NCI-H1105 (cell line): ENCODE measurements at places on chromosomes 5 and 9.

- DNase-seq: no peak
Measured at GRCh38 chr5:53151713-53152458, 42.3 kb upstream of the MOCS2 start.

GRCh38 chr5:173488144-173488543 is 128.3 kb downstream of the BOD1 start:
- no peak for DNase-seq

- DNase-seq: no peak
Measured at GRCh38 chr9:129071526-129072126, 9.3 kb upstream of the DOLPP1 start.

- no peak for DNase-seq
Measured at GRCh38 chr5:173858021-173858669, 30.0 kb upstream of the CPEB4 start.

- DNase-seq: no peak
Measured at GRCh38 chr5:52789378-52789777, 1.7 kb downstream of the ITGA1 start.

DNA sequence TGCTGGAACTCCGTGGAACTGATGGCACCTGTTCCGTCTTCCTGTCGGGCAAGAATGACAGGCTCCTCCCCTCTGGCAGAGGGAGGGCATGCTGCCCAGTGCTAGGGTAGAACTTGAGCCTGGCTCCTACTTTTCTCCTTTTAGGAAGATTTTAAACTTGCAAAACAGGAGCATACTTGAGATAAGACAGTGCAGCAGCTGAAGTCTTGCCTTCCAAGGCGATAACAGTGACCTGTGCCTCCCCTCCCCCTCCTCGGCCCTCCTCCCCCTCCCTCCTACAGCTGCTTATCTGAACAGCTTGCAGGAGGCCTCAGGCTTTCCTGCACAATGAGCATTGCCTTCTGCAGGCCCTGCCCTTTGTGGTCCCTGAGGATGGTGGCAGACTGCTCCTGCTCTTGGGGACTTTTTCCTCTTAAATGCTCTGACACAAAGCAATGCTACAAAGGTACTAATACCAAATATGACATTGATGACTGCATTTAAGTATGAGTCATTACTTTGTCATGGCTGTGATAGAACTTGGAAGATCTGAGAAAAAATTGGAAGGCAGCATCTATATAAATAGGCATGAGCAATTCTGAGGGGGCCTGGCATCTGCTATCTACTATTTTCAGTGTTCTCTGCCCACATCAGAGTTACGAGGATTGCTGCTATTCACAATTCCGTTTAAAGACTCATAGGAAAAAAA is 2.0 kb downstream of the GADD45G start:
- no peak for DNase-seq

DNA sequence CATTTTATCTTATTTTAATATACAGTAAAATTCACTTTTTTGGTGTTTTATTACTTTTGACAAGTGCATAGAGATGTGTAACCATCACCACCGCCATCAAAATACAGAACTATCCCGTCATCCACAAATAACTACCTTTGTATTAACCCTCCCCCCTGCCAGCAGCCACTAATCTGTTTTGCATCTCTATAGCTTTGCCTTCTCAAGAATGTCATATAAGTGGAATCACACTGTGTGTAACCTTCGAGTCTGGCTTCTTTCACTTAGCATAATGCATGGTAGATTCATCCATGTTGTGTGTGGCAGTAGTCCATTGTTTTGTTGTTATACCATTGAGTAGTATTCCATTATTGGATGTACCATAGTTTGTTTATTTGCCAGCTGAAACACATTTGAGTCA is 98.8 kb downstream of the BOD1 start:
- DNase-seq: no peak
